Endothelial cell (in vitro differentiated cells): ENCODE measurements at places on chromosomes 16 and 17. TPM values are rescaled to one million over a fixed set of nuclear protein-coding genes. Genes with fewer than 3 reads are reported as not detected.

DNA sequence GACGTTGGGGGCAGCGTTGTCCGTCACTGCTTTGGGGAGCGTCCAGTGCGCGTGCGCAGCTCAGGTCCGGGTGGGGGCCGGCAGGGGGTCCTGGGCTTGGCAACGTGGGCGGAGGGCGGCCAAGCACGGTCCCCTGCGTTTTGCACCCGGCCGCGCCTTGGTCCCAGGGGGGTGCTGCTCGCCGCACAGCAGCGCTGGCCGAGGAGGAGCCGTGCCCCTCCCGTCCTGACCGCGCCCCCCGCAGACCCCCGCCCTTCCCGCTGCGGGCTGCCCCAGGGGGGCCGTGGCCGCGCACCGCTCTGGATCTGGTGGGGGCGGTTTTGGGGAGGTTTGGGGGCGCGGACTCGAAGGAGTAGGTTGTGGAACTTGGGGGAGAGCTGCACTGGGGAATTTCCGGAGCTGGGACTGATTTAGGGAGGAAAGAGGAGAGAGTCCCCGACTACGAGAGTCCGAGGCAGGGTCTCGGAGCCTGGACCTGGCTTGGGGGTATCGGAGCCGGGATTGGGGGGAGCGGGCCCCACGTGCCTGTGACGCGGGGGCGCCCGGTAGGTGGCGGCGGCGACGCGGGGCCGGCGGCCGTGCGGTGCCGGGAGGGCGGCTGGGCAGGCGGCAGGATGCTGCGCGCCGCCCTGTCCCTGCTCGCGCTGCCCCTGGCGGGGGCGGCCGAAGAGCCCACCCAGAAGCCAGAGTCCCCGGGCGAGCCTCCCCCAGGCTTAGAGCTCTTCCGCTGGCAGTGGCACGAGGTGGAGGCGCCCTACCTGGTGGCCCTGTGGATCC lies at the start of gene SLC9A5:
Gene SLC9A5, plus strand, starts transcription at position 579 of the 777 bp plus-strand sequence. Its CDS starts 36 bp downstream, at position 615.
- DNase-seq: peak; percentile 48

DNA sequence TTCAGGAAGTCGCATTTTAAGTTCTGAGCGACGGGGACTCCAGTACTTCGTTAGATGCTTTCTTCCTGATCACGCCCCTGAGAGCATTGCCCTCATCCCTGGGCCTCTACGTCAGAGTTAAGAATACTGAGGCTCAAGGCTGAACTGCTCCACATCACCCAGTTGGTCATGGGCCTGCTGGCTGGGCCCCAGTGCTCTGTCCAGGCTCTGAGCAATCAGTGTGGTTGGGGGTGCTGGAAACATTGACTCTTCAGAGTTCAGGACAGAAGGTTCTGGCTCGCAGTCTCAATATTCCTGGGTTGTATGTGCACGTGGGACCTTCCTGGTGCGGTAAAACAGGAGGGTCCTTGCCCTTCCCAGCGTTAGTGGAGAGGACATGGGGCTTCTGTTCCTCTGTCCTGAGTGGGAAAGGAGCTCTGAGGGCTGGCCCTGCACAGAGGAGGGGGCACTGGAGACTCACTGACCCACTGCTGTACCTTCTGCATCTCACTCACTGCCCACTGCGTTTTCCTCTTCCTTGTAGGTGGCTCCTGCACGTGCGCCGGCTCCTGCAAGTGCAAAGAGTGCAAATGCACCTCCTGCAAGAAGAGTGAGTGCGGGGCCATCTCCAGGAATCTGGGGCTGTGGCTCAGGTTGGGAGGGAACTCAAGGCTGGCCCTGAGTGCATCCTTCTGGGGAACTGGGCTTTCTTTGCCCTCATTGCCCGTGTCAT lies 518 bp downstream of the MT1E start:
- no peak for DNase-seq

DNA sequence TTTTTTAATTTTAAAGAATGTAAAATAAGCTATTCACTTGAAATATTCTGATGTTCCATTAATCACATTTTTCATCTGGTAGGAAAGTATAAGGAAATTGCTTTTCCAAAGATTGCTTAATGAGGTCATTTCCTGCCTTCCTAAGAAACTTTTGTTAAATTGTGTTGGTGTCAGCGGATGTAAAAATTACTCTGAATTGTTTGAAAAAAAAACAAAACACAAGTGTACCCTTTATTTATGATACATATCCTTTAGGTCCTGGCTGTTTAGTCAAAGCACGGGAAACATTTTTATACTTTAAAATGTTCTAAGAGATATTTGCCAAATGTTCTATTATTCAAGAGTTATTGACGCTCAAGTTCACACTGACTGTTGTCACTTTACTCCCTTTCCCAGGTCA lies 1357.4 kb upstream of the GOT2 start:
- no peak for DNase-seq

DNA sequence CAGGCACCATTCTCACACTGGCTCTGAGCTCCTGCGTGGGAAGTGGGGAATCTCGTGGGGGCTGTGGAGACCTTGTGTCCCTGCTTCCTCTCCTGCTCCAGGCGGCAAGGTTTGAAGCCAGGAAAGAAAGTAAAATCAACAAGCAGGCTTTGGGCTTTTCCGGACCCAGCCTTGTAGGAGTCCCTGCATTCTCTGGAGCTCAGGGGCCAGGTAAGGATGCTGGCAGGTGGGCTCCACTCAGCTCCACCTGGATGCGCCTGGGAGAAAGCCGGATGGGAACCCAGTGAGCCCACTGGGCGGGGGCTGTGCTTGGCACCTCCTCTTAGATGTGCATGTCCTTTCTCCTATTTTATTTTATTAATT lies 362.5 kb downstream of the SEC14L1 start:
- DNase-seq: no peak

The PRSS36 gene
- total RNA-seq: 0.74 TPM

- DNase-seq: peak; percentile 38
These were observed 744 bp downstream of the SALL1 start for GRCh38 chr16:51150165-51150887.

DNA sequence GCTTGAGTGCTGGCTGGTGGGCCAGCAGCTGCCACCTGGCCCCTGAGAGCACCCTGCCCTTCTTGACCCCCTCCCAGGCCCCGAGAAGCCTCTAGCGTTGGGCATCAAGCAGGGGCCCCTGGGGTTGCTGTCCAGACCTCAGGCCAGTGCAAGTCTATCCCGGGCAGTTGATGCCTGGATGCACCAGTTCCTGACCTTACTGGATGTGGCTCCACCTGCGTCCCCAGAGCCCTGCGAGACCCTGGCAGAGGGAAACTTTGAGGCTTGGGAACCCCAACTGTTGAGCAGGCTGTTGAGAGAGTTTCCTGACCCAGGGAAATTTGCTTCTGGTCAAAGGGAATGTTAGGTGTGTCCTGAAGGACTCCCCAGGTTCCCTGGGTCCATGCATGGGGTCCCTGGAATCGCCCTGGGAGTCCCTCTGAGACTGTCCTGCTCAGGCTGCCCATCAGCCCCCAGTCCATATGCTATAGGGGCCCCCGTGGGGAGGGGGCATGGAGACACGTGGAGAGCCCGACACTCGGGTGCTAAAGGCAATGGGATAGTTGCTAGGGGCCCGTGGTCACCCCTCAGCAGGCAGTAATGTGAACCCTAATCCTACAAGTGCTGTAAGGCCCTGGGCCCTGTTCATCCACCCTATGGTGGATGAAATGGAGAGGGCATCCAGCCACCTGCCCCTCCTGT lies 46.4 kb downstream of the RAB11FIP4 start:
- DNase-seq: no peak

- DNase-seq: no peak
These were observed 359.1 kb downstream of the WWOX start for GRCh38 chr16:78458588-78458987.

DNA sequence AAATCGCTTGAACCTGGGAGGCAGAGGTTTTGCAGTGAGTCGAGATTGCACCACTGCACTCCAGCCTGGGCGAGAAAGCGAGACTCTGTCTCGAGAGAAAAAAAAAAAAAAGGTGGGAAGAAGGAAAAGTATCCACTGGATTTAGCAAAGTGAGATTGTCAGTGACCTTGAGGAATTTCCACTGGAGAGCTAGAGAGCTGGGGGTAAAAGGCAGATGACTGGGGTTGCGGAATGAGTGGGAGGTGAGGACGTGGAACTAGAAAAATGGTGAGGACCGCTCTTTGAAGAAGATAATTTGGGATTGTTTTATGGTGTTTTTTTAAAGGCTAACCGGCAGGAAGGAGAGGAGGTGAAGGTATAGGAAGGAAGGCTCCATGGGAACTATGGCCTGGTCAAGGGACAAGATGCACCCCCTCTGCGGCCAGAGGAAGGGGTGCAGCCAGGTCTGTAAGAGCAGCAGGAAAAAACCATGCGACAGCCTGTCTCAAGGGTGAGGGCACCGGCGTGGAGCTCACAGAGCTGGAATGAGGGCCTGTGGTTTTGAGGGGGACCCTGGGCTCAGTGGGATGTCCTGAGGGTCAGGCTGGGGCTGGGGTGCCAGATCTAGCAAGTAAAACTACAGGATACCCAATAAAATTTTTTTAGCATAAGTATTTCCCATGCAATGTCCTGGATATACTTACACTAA lies 694 bp upstream of the MLST8 start:
- no peak for DNase-seq

DNA sequence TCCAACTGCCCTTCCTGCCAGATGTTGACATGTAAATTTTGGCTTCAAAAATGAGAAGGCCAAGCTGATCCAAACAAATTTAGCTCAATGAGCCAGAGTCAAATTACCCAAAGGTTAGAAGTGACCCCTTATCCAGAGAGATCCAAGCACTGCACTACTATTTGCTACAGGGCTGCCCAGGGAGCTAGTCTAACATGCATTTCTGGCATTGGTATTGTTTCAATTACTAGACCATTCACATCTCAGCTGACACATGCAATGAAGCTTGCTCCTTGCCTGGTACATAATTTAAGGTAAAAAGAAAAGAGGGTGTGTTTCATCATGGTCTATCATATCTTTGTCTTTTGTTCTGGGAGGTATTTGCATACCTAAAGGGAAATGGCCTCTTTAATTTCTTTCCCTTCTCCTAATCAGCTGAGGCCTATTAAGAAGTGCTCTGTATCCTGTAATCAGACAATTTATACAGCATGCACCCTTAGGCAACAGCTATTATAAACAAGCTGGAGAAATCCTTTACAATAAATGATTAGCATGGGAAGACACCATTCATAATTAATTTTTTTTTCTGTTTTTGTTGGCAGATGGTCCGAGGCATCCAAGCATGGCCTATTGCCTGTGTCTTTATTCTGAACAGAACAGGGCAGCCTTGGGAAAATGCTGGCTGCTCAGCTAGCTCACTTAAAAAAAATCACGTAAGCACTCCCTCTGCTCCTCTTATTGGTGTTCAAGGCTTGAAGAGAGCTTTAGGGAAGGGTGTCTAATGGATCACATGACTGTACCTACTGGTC lies 161.5 kb upstream of the SALL1 start:
- DNase-seq: no peak

DNA sequence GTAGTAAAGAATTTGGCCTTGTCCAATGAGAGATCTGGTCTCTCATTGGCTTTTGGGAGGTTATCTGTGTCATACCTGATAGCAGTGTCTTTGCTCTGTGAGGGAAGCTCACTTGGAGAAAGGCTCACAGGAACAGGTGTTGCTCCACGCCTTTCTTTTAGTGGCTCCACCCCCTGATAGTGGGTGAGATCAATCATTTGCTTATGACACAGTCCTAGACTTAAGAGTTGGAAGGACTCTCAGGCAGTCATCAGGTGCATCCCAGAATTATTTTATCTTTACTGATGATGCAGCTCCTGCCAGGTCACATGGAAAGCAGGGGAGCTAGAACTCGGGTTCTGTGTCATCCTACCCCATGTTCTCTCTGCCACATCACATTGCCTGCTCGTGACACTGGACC lies 59.3 kb downstream of the CENPV start:
- no peak for DNase-seq

DNA sequence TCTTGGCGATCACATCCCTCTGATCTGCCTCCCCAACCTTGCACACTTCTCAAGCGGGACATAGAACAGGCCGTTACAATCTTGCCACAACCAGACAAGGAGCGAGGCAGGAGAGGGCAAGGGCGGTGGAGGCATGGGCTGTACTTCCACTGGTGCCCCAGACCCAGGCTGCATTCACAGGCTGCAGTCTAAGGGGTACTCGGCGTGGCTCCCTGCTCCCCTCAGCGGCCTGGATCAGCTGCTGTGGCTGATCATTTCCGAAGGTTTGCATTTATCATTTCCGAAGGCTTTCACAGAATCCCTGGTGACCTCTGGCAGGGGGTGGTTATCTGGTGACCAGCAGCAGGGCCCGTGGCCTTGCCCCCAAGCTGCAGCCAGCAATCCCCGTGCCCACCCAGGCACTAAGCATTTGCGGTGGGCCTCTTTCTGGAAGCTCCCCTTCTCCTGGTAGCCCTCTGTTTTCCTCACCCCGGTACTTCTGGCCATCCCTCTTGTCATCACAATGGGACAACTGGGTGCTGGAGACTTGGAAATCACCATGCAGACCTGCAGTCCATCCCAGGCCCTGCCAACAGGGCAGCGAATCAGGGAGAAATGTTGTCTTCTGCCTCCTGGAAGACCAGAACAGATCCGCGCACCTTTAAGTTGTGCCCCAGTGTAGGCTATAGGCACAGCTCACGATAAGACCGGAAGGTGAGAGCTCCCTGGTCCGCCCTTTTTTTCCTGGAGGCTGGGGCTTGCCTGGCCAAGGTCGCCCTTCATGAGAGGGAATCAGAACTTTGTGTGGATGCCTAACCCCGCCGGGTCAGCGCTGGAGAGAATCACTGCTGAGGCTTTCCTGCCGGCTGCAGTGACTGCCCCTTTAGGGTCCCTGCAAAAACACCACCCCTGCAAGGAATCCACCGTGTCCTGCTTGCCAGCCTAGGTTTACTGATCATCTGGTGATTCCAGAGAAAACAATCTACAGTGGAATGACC lies 1739.1 kb downstream of the TP53TG3F start:
- no peak for DNase-seq

The WNT9B gene
- total RNA-seq: 0.26 TPM

- no peak for DNase-seq
These were observed 840 bp downstream of the ADCY7 start for GRCh38 chr16:50267151-50267631.

- no peak for DNase-seq
These were observed 43.3 kb downstream of the PARN start for GRCh38 chr16:14586637-14587305.

DNA sequence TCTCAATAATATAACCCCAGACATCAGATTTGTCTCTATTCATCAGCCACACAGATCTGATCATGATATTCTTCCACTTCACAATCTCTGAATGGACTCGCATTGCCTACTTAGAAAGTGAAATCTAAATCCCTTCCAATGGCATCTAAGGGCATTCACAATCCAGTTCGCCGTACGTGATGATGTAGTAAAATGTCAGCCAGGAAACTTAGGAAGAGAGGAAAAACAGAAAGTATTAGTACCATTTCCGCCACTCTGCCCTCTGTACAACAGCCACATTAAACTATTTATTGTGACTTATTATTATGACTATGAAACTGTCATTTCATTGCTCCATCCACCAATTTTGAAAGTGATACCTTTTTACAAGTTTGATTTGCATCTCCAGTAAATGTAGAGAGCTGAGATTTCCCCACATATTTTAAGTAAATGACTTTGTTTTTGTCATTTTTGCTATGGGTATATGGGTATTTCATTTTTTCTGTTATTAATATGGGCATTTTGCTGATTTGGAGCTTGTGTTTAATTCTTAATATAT lies 69.4 kb upstream of the SMIM36 start:
- no peak for DNase-seq

GRCh38 chr17:27882162-27882840 lies 10.9 kb downstream of the LYRM9 start:
- DNase-seq: no peak

The KRT15 gene
- total RNA-seq: not detected
